ENCODE measurements at places on chromosomes 3 and 15. TPM values are rescaled to one million over a fixed set of nuclear protein-coding genes. Genes with fewer than 3 reads are reported as not detected.

- no peak for DNase-seq
These were observed 11.4 kb upstream of the SLC6A6 start for GRCh38 chr3:14391033-14391432.

- no peak for DNase-seq
These were observed 53.4 kb downstream of the STARD9 start for GRCh38 chr15:42628761-42629160.

DNA sequence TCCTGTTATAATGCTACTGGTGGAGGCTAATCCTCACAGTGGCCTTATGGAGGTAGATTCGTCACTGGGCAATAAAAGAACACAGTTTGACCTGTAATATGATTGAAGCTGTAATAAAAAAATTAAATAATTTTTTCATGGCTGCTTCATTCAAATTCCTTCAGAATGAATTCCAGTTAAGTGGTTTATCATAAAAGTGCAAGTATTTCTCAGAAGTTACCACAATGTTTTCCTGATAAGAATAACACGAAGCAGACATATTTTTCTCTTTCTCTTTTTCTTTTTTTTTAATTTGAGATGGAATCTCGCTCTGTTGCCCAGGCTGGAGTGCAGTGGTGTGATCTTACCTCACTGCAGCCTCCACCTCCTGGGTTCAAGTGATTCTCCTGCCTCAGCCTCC lies 15.6 kb downstream of the B4GALT4 start:
- no peak for DNase-seq

DNA sequence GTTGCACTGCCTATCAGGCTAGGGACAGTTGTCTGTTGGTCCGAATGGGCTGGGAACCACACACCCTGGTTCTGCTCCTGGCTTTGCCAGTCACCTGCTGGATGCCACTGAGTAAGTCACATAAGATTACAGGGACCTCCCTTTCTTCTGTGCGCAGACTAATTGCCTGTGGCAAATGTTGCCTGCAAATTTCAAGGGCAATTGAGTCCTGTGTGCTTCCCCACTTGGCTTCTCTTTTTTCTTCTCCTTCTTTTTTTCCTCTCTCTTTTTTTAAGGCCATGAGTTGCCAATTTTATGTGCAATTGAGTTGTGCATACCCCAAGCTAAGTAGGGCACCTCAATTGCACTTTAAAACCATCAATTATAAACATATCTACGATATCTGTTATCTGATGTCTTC lies 963.4 kb downstream of the MCTP2 start:
- no peak for DNase-seq

DNA sequence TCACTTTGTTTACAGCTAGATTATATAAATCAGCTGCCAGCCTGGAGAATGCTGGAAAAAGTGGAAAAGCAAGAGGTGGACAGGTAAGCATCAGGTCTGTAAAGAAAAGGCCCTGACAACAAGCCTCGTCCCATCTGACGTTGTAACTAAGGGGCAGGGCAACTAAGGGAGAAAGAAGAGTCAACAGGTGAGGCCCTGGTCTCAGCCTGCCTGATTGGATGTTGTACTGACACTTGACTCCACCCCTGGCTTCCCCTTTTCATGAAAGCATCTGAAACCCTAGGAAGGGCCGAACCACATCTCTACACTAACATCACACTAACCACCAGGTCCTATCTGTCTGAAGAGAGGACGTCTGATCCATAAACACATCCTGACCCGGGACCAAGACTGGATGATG lies 357.6 kb upstream of the CFAP20DC start:
- no peak for DNase-seq

DNA sequence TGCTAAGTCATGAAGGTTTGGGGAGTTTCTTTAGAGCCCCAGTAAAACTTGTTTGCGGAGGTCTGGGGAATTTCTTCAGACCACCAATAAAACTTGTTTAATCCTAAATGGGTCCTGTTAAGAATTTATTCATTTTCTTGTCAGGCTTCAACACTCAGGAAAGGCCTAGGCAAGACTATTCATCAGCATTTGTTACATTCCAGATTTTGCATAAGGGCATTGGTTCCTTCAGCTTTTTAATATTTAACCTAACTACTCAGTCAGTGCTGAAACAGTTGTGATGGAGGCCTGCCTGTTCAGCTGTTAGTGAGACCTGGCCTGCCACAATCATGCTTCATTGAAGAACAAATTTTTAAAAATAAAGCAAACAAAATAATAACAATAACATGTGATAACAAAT lies 954.2 kb upstream of the SEMA6D start:
- DNase-seq: no peak

DNA sequence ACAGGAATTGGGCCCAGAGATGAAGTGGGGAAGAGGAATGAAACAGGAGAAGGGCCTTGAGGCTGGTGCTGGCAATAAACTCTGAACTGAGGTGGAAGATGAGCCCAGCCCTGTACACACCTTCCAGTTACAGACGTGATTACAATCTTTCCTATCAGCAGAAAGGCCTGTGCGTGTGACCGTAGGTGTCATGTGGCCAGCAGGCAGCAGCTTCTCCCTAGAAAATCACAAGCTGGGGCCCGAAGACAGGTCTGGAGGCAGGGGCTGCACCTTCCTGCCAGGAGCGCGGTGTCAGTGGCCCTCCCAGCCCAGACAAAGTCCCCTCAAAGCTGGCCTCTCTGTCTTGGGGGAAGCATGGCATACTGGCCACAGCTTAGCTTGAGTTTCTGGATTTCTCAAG lies 16.7 kb upstream of the PIGZ start:
- no peak for DNase-seq

- DNase-seq: no peak
These were observed 48.9 kb downstream of the RASGRF1 start for GRCh38 chr15:79041601-79042168.

- no peak for DNase-seq
These were observed 509.6 kb upstream of the SUCLG2 start for GRCh38 chr3:68163968-68164367.

DNA sequence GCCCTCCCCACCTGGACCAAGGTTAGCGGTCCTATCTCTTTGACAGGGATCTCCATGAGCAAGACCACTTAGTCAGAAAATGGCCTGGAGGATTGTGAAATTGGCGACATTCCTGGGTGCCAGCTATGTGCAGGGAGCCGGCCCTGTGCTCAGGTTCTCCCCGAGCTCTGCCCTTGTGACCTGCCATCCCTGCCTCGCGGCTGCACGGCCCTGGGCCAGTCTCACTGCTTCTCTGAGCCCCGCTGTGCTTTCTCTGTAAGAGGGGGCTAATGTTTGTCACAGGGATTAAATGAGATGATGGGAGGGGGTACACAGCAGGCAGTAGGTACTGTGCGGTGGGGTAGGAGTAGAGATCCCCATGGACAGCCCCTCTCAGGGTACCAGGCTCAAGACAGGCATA lies 14.9 kb downstream of the C3orf18 start:
- DNase-seq: no peak

BAHD1 gene
- 29.6 TPM for total RNA-seq

FANCD2OS gene
- total RNA-seq: not detected

TP63 gene
- total RNA-seq: 0.34 TPM

CCDC9B gene
- 72.6 TPM for total RNA-seq

THAP10 gene
- total RNA-seq: 2.9 TPM

ACTC1 gene
- 4.7 TPM for total RNA-seq

RPP25 gene
- total RNA-seq: 7.1 TPM
